ENCODE measurements at places on chromosomes 7 and 10. TPM values are rescaled to one million over a fixed set of nuclear protein-coding genes. Genes with fewer than 3 reads are reported as not detected.

GRCh38 chr7:5351507-5352265 is 68.9 kb downstream of the SLC29A4 start:
- no peak for DNase-seq

DNA sequence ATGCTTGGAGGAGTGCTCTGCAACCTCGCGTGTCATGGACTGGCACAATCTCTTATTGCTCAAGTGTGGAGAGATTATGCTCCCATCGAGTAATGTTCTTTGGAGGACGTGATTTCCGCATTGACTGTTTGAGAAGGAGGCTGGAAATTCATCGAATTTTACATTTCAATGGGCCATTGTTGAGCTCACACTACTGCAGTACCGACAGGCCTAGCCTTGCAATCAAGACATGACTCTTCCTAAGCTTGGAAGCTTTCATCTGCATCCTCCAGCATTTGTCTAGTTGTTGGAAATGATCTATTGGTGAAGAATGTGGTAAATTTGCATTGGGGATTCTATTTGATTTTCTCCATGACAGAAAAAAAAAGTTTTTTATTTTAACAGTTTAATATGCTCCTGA is 156.8 kb downstream of the FZD1 start:
- DNase-seq = no peak

The EVX1 gene
- not detected for total RNA-seq

The SYT15B gene
- not detected for total RNA-seq

DNA sequence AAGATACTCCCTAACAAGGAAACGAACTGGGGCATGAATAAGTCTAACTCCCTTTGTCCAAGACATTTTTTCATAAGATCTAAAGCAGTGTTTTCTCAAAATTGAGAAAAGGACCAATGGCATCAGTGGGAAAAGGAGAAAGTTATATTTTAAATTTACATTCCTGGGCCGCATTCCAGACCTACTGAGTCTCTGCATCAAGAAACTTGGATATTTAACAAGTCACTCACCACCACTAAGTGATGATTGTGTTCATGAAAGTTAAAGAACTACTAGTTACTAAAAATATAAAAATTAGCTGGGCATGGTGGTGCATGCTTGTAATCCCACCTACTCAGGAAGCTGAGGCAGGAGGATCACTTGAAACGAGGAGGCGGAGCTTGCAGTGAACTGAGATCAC is 149.6 kb upstream of the MEOX2 start:
- no peak for DNase-seq

The COPG2 gene
- total RNA-seq = 43.5 TPM

Data from fibroblast of villous mesenchyme (primary cell).